CD4-positive, alpha-beta T cell treated with Interleukin-15 for 4 hours (primary cell): ENCODE measurements at places on chromosomes 12 and 14.

- no peak for DNase-seq
These were observed 128.1 kb downstream of the SLC25A47 start for GRCh38 chr14:100451264-100451663.

GRCh38 chr14:21408147-21408546 lies 24.3 kb upstream of the SUPT16H start:
- DNase-seq, result no peak

- DNase-seq, result no peak
These were observed 55.3 kb downstream of the GALNT16 start for GRCh38 chr14:69315301-69315700.

GRCh38 chr14:99792210-99792535 lies 1.0 kb upstream of the EML1 start:
- DNase-seq, result no peak

DNA sequence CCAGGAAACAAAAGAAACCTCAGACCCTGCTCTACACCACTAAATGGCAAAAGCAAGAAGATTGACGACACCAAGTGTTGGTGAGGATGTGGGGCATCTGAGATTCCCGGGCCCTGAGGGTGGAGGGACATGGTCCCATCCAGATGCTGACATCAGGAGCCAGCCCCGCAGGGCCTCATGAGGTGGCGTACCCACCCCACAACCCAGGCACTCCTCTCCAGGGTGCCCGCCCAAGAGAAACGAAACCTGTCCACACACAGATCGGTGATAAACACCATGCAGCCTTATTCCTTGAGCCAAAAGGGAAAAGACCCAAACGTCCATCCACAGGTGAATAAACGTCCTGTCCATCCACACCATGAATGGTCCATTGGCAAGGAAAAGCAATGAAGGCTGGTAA lies 54.8 kb upstream of the C14orf180 start:
- no peak for DNase-seq

DNA sequence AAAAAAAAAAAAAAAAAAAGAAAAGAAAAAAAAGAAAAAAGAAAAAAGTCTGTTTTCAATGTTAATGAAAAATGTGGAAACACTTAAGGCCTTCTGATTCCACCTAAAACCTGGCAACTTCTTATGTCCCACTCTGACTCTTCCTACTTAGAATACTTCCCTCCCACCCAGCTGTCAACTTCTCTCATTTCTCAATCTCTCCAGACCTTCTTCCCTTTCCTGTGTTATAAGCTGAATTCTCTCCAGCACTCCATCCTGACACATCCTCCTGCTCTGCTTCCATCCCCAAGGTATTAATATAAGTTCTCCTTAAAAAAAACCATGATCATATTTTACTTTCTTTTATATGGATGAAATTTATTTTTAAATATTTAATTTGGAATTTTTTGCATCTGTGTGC lies 20.3 kb upstream of the TMTC1 start:
- no peak for DNase-seq

DNA sequence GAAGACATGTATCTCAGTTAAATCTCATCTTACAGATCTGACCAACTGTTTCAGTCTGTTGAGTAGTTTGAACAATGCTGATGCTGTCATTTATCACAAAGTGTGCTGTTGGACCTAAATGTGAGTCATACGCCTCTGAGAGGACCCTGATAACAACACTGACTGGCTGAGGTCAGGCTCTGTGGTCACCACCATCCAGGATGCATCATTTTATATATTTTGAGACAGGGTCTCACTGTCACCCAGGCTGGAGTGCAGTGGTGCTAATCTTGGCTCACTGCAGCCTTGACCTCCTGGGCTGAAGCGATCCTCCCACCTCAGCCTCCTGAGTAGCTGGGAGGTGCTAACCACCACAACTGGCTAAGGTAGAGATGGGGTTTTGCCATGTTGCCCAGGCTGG lies 181.0 kb upstream of the RGS6 start:
- DNase-seq, result no peak

DNA sequence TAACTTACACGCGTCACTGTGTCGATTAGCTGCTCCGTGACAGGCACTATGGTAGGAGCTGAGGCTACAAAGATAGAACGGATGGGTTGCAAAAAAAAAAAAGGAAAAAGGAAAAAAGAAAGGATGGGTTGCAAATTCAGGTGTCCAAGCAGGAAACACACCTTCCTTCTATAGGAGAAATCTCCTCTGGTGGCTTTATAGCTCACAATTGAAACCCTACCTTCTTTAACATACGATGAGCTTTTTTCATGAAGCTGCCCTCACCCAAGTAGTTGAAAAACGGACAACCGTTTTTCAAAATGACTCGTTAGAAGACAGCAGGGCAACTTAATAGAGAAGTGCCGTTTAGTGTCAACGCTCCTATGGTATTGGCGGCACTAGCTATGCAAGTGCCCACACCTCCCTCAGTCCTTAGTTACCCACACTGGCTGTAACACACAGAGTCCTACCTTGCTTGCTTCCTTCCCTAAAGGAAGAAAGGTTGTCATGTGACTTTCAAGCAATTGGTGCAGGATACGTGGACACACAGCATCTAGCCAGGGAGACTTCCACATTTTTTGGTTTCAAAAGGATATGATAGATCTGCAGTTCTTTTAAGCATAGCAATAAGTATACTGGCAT lies 682 bp upstream of the TRIP11 start:
- peak; percentile 3 for DNase-seq

- DNase-seq, result no peak
These were observed 88.3 kb downstream of the STON2 start for GRCh38 chr14:81311778-81312177.

DNA sequence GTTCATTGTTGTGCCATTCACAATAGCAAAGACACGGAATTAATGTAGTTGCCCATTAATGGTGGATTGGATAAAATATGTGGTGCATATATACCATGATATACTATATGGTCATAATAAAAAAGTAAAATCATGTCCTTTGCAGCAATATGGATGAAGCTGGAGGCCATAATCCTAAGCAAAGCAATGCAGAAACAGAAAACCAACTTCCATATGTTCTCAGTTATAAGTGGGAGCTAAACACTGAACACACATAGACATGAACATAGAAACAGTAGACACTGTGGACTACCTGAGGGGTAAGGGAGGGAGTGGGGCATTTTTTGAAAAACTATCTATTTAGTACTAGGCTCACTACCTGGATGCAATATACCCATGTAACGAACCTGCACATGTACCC lies 3.0 kb upstream of the ERP27 start:
- DNase-seq, result no peak

DNA sequence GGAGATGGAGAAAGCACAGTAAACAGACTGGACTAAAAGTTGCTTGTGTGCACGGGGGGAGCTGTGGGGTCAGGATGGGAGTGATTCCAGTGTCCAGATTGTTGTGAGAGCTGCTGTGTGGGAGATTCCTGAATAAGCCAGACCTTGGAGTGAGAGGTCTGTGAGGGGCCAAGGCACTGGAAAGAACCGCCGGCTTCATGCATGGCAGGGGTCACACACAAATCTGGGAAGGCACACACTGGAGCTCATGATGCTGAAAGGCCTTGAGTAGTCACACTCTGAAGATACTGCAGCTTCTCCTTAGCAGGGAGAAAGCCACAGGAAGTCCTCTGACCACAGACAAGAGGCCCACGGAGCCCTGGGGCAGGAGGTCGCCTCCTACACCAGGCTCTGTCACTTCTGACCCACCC lies 23.1 kb downstream of the ADCY6 start:
- DNase-seq, result no peak

DNA sequence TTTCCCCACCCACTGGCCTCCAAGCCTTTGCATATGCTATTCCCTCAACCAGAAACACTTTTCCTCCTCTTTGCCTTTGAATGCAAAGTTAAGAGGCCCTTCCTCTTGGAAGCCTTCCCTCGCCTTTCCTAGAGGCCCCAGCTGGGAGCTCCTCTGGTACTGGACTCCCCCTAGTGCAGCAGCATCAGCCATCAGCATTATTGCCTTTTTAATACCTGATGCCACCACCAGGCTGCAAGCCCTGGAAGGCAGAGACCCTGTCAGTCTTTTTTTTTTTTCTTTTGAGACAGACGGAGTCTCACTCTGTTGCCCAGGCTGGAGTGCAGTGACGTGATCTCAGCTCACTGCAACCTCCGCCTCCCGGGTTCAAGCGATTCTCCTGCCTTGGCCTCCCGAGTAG lies 19.1 kb upstream of the PLA2G1B start:
- DNase-seq, result no peak

- DNase-seq, result no peak
These were observed 417.6 kb downstream of the PDZRN4 start for GRCh38 chr12:41605545-41606305.

- DNase-seq, result no peak
These were observed 100.5 kb downstream of the ZNF664 start for GRCh38 chr12:124073356-124074035.

DNA sequence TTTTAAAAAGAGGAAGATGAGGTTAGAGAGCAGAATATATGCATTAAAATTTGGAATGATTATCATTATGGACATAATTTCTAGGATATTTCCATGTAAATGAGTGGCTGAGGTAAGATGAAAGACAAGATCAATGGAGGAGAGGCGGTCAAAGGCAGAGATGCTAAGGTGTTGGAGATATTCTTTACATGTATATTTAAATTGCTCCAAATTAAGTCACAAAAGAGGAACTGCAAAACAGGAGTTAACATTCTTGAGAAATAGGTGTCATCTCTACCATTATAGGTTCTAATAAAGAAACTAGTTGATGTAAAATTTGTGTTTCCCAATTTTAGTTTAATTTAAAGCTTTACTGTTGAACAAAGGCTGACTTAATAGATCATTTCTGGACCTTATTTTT lies 268.5 kb upstream of the PPFIA2 start:
- no peak for DNase-seq

DNA sequence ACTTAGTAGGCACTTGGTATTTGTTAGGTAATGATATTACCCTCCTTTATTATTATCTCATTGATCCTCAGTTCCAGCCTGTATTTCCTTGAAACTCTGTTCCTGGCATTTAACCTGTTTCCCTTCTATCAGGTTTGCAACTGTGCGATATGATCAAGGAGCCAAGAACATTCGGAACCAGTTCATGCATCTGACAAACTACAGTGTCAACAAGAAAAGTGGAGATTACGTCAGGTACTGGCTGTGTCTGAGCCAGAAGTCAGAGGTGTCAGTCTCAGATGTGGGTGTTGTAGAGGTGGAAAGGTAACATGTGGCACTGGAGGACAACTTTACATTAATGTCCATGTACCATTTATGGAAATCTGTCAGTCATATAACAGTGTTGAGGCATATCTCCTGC lies 56.7 kb downstream of the TTLL5 start:
- no peak for DNase-seq

DNA sequence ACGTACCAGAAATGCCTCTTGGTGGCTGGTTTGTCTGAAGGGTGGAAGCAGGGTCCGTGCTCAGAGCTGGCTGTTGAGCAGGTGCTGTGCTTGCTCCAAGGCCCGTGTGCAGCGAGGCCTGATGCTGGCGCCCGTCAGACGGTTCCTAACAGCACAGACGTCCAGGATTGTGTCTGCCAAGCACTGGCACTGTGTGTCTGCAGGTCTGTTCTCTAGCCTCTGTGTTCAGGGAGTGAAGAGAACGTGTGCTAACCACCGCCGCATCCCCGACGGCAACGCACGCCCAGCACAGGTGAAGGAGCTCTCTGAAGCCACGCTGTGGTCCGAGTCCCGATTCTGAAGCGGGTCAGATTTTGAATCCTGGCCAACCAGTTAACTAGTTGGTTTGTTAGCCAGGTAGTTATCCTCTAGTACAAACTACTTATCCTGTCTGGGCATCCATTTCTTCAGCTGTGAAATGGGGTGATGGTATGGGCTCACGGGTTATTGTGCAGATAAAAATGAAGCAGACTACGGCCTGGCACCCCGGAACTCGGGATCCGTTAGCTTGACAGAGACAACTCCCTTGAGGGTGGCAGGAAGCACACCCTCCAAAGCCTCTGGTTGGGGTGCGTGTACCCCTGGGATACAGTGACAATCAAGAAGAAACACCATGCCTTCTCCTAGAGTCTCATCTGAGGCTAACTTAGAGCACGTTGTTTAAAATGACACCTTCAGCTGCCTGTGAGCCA lies 18.6 kb upstream of the TDRD9 start:
- DNase-seq, result no peak

- no peak for DNase-seq
These were observed 21.8 kb downstream of the VDR start for GRCh38 chr12:47882781-47883546.

- DNase-seq, result no peak
These were observed 42.9 kb downstream of the CCDC85C start for GRCh38 chr14:99560922-99561683.

- DNase-seq, result no peak
These were observed 6.5 kb downstream of the SH2B3 start for GRCh38 chr12:111412007-111412829.

GRCh38 chr12:33047666-33048065 lies 151.1 kb upstream of the PKP2 start:
- no peak for DNase-seq

DNA sequence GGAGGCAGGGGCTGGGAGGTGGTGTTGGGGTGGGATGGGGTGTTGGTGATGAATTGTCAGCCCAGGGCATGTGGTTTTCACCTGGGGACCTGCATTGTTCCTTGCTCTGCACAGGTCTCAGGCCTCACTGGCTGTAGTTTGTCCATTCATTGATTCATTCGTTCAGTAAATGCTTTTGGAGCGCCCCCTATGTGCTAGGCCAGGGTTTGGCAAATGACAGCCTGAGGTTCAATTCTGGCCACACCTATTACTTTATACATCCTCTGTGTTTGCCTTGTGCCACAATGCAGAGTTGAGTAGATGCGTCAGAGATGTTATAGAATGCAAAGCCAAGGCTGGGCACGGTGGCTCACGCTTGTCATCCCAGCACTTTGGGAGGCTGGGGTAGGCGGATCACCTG lies 4.7 kb downstream of the ADCK1 start:
- DNase-seq, result peak; percentile 14

DNA sequence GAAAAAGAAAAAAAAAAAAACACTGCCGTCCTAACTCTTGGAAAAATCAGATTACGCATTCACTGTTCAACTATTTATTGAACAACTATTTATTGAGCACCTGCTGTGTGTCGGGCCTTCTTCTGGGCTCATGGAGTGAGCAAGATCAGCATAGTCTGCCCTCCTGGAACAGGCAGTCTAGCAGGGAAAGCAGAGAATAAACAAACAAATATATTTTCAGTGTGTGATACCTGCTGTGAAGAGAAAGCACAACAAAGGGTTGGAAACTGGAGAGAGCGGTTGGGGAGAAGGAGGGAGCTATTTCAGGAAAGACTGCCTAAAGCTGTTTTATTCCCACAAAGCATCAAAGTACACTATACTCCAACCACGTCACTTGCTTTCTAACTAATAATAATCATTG lies 10.8 kb downstream of the PROX2 start:
- DNase-seq, result no peak

DNA sequence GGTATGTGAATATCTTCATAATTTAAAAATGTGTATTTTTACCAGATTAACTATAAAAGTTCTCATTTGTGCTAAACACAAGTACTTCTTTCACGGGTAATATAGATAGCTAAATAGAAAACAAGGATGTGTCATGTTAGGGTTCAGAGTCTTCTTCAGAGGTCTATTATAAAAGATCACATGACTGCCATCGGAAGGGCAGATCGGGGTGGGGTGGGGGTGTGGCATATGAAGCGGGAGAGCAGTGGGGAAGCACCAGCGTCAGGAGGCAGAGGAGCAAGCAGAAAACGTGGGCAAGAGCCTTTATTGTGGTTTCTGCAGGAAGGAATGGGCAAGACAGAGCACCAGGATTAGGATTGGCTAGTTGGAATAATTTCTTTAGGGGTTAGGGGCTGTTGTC lies 63.7 kb upstream of the DNM1L start:
- DNase-seq, result no peak
